ENCODE measurements at places on chromosomes 11 and 22.

DNA sequence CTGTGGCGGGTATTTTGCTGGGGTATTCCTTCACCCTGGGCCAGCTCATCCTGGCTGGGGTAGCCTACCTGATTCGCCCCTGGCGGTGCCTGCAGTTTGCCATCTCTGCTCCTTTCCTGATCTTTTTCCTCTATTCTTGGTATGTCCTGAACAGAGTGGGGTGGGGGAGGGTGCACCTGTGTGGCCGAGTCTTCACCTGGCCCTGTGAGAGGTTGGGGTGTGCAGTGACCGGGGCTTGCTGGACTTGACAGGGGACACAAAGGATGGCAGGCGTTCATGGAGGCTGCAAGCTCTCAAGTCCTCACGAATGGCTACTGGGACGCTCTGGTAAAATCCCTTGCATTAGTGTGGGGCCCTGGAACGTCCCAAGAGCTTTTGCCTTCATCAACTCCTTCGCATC, 39.3 kb downstream of the CAPN1 start:
- H3K36me3 ChIP-seq, result no peaks in the 10 kb centered on the region
- H3K4me1 ChIP-seq, result peaks cover 8% of the 10 kb centered on the region
- DNase-seq, result no peak
- no peaks in the 10 kb centered on the region for H3K27me3 ChIP-seq
- H3K27ac ChIP-seq, result no peak overlapping the region

DNA sequence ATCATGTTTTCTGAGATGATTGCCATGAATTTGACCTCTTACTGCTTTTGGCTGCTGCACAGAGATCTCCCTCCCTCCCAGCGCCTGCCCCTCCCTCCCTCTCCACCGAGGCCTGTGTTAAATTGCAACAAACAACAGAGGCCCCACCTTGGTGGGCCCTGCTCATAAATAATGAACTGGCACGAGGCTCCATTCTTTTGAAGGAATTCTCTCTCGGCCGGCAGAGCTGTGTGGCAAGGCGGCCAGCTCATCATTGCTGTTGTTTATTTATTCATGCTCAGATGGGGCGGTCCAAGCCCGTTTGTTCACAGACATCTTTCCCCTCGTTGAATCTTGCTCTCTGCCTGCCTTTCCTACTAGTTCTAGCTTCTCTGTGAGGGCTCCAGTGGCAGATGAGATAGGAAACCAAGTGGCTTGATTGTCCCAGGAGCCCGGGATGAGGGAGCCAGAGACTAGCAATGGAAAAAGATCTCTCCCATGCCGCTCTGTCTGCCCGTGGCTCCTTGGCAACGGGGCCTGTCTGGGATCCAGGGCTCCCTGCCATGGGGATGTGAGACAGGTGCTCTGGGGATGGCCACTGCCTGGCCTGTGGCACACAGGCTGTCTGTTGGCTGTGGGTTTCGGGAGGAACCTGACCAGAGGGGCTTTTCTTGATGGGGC, 192.6 kb downstream of the DSCAML1 start:
- no peaks in the 10 kb centered on the region for H3K36me3 ChIP-seq
- H3K27me3 ChIP-seq, result no peaks in the 10 kb centered on the region
- DNase-seq, result no peak

GRCh38 chr11:60428517-60428916, 855 bp upstream of the MS4A5 start:
- no peaks in the 10 kb centered on the region for H3K36me3 ChIP-seq
- H3K4me1 ChIP-seq, result no peaks in the 10 kb centered on the region
- no peak for DNase-seq
- no peak overlapping the region for H3K27ac ChIP-seq

DNA sequence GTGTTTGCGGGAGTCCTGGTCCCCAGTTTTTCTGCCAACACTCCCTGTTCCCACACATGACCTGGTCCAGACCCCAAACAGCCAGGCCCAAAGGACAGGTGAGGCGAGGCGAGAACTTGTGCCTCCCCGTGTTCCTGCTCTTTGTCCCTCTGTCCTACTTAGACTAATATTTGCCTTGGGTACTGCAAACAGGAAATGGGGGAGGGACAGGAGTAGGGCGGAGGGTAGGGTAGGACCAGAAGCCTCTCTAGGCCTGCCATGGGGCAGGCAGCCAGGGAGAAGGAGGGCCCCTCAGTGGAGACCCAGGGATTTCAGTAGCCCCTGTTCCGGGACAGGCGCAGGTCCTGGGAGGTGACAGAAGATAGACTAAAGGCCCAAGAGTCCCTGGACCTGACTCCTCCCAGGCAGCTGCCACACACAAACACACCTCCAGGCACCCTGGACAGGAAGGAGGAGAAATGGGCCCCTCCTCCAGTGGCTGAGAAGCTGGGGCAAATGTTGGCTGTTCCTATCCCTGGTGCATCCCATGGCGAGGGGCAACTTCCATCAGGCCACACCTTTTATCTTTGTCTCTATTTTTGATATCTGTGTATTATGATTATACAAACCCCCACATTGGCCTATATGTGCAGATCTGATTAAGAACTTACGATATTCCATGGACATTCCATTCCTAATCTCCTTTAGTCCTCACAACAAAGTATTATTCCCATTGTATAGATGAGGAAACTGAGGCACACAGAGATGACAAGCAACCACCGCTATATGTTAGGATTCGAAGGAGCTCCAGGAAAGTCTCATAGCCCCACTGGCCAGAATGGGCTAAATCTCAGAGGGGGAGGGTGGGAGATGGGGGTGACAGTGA, 626 bp upstream of the F2 start:
- DNase-seq, result no peak
- H3K4me1 ChIP-seq, result no peaks in the 10 kb centered on the region
- H3K27me3 ChIP-seq, result no peaks in the 10 kb centered on the region
- no peaks in the 10 kb centered on the region for H3K36me3 ChIP-seq

DNA sequence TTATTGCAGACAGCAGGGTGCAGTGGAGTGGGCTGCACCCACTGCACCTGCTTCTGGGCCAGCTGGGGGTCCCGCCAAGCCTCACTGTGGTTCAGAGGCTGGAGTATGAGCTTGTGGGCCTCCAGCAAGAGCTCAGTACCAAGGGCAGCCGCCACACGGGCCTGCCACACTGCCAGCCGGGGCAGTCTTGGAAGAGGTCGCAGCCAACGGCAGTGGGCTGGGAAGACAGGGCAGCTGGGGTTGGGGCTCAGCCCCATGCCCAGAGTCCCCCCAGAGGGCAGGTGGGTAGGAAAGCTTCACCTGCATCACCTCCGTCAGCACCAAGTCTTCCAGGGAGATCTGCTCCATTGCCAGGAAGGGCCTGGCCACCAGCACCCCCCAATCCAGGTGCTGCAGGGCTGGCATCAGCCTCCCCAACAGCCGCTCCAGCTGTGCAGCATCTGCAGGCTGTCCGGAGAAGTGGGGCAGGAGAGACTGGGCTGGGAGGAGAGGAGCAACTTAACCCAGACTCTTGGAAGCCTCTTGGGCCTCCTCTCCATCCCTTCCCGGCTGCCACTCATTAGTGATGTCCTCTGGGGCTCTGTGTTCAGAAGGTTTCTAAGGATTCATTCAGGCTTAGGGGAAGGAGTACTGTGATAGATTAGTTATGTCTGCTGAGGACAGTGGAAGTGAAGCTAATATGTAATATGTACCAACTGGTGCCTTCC, 1.1 kb upstream of the GSTT4 start:
- no peaks in the 10 kb centered on the region for H3K36me3 ChIP-seq
- DNase-seq, result no peak
- no peak overlapping the region for H3K27ac ChIP-seq
- no peak overlapping the region for H3K4me3 ChIP-seq
- H3K27me3 ChIP-seq, result no peaks in the 10 kb centered on the region

- no peak overlapping the region for H3K27ac ChIP-seq
- peaks cover 31% of the 10 kb centered on the region for H3K4me1 ChIP-seq
- H3K4me3 ChIP-seq, result no peak overlapping the region
- no peak for DNase-seq
- peaks cover 13% of the 10 kb centered on the region for H3K36me3 ChIP-seq
These were observed 75.6 kb downstream of the ETS1 start for GRCh38 chr11:128511712-128512111.

DNA sequence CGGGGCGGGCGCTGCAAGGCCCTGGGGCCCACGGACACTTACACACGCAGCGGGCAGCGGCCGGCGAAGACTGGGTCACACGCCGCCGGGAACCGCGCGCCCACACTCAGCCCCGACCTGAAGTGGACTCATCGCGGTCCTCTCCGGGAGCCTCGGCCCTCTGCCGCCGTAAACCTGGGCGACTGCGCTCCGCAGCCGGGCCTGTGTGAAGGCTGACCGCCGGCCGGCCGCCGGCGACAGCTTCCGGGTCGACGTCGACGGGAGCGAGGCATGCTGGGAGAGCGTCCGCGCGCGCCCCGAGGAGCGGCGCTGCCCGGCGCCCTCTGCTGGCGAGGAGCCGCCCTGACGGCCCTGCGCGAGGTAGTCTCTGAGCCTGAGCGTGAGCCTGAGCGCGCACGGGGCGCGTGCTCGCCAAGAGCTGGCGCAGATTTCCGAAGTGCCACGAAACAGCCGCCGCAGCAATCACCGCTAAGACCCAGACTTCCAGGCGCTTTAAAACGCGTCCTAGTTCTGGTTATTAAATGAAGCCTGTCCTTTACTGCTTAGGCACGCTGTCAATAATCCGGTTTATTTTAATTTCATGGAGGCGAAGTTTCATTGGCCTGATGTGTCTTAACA, at the start of gene SNX19:
Gene SNX19, minus strand, starts transcription at position 242 of the 618 bp plus-strand sequence. CDS start 540 bp downstream, outside the sequence.
- H3K27me3 ChIP-seq, result no peaks in the 10 kb centered on the region
- H3K36me3 ChIP-seq, result no peaks in the 10 kb centered on the region
- H3K4me3 ChIP-seq, result peak within 1 kb of the TSS; percentile 94
- H3K4me1 ChIP-seq, result peaks cover 10% of the 10 kb centered on the region

GRCh38 chr11:91854171-91854570, 370.4 kb upstream of the FAT3 start:
- no peak overlapping the region for H3K27ac ChIP-seq
- H3K4me1 ChIP-seq, result no peaks in the 10 kb centered on the region

All from GM12878 (cell line).